EL (cell line): ENCODE measurements at places on chromosomes 1 and 21.

GRCh38 chr1:183807549-183808168 lies 2.7 kb downstream of the RGL1 start:
- DNase-seq, result peak; percentile 89

DNA sequence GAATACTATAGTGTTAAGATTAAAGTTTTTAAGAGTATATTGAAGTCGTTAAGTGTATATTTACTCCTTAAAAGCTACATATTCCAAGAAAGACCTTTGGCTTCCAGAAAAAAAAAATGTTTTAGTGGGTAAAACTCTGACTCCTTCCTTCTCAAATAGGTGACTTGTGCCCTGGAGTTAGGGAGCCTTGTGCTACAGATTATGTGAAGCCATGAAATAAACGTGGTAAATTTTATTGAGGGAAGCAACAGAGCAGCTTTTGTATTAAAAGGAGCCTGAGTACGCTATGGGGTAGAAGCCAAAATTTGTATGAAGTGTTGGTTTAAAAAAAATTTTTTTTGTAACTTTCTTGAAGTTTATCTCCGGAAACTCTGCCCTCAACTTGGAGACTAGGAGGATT lies 994 bp downstream of the RO60 start:
- DNase-seq, result no peak

GRCh38 chr1:199549421-199549820 lies 478.1 kb upstream of the NR5A2 start:
- no peak for DNase-seq

DNA sequence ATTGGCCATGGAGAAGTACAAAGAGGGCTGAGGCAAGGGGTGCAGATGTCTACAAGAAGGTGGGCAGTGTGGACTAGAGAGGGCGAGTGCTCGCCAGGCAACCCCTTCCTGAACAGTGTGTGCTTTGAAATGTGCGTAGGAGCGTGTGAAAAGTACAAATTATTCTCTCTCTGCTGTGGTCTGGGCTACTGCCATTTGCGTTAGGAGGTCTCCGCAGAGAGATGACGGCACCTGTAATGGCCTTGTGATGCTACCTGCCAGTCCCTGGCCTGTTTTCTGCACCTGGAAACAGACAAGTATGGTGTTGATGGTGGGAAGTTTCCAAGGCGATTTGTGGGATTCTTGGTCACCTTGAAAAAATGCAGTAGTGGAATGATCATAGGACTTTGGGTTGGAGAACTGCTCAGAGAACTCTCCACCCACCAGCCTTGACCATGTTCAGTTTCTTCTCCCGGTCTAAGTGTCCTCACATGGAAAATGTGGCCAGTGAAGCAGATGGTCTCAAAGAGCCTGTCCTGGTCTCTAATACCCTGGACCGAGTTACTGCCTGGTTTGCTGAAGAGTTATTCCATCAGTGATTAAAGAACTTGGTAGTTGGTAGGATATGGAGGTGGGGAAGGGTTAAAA lies 74.5 kb downstream of the MRPS6 start:
- peak; percentile 11 for DNase-seq

DNA sequence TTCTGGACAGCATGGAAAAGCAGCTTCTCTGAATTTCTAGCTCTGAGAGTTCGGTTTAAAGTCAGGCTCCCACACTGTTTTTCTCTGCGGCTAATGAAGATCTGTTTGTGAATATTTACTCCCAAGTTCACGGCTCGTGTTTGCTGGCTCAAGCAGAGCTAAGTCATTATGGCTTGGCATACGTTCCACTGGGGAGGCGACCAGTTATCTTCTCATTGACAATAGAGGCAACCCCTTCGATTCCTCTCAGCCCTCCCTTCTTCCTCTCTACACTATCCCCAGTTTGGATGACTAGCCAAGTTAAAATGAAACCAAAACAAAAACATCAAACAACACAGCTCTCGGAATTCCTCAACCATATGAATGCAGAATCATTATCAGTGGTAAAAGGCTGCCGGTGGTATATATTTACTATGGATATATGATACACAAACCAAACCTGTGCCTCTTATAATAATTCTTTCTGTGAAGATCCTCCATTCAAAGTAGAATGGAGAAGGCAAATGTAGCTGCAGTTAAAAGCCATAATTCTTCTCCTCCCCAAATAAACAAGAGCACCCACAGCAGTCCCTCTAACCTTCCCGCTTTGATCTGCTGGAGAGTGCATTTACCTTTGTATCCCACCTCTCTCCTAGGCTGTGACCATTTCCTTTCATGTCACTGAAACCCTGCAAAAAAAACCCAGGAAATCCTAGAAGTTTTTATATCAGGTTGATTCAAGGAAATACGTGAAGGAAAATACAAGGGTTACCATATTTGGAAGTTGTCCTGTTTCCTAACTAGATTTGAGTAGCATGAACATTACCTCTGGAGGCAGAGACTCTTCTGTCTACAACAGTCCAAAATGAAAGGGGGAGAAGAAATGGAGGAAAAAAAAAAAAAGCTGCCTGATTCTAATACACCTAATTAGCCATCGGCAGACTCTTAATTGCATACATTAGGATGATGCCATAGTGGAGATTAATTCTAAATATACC lies 108.3 kb upstream of the USH2A start:
- DNase-seq, result peak; percentile 55

DNA sequence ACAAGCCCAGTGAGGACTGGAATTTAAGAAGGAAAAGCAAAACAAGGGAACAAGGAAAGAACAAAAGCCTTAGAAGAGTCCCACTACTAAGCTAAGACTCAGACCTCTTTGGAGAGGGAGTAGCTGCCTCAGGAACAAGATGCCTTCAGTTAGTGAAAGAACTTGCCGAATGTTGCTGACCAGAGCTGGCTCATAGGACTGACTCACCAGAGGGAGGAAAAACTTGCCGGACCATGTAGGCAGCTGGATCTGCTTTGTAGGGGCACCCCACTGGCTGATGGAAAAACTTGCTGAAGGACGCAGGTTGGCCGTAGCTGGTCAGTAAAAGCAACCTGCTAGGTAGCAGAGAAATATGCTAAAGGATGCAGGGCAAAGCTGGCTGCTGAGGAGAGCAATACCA lies 15.3 kb upstream of the ZSWIM5 start:
- DNase-seq, result peak; percentile 23

GRCh38 chr21:24941316-24942185 lies 665.7 kb downstream of the MRPL39 start:
- no peak for DNase-seq

GRCh38 chr21:15627823-15628222 lies 102.0 kb upstream of the USP25 start:
- DNase-seq, result no peak

GRCh38 chr1:38201431-38201830 lies 154.8 kb upstream of the POU3F1 start:
- no peak for DNase-seq

- no peak for DNase-seq
These were observed 27.3 kb upstream of the ACTA1 start for GRCh38 chr1:229461032-229461668.

- DNase-seq, result no peak
These were observed 40.9 kb upstream of the BCL9 start for GRCh38 chr1:147500309-147500839.

DNA sequence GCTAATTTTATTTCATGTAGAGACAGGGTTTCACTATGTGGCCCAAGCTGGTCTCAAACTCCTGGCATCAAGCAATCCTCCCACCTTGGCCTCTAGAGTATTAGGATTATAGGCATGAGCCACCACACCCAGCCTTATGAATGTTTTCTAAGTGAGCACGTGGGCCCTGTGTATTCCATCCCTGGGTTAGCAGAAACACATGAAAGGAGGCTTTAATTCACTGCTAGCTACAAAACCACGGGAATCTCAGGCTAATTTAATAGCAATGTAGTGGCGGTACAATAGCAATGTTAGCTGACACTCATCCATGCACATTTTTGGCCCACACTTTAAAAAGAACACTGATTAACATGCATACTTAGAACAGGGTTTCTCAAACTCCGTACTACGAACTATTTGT lies 32.0 kb downstream of the VTCN1 start:
- no peak for DNase-seq

GRCh38 chr1:119715542-119715941 lies 3.8 kb downstream of the PHGDH start:
- DNase-seq, result peak; percentile 38

DNA sequence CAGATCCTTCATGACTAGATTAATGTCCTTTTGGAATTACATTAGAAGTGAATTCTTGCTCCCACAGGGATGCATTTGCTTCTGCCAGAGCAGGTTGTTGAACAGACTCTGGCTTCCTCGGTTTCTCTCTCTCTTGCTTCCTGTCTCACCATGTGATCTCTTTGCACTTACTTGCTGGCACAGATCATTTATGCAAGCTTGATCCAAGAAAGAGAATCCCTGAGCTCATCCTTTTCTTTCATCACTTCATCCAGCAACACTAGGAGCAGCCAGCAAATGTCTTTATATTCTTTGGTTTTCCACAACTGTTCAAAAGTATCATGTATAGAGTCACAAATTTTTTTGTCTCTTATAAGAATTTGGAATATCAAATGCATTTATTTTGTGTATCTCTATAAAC lies 313.5 kb downstream of the ZNF326 start:
- DNase-seq, result no peak

GRCh38 chr1:56617141-56617540 lies 28.0 kb upstream of the PRKAA2 start:
- peak; percentile 21 for DNase-seq

DNA sequence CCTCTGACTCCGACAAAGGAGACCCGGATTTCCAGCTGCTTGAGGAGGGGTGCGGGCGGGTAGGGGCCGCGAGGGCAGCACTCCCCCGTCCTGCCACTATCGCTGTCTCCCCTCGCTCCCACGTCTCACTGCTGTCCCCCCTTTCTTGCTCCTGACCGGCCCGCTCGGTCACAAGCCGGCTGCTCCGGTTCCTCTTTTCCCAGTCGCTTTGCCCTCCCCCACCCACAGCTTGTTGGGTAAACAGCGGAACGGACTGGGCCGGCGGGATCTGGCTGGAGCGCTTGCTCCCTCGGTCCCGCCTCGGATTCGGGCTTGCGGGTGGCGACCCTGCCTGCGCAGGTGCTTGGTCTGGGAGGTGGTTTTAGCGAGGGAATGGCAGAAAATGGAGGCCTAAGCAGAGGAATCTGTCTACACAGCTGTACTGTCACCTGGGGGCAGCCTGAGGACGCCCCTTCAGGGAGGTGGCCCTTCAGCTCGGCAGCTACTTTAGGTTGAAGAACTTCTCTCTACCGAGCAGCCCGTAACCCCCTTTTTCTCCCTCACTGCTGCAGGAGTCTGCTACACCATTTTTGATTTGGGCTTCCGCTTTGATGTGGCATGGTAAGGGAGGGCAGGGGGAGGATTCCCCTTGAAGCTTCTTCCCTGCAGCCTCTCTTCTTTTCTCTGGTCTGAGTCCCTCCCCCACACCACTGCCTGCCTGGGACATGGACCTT lies 645 bp downstream of the ATP6V0B start:
- peak; percentile 28 for DNase-seq

- DNase-seq, result peak; percentile 64
These were observed 27.3 kb downstream of the GPR157 start for GRCh38 chr1:9101510-9102146.

- no peak for DNase-seq
These were observed 35.2 kb downstream of the SYT6 start for GRCh38 chr1:114118351-114118990.

DNA sequence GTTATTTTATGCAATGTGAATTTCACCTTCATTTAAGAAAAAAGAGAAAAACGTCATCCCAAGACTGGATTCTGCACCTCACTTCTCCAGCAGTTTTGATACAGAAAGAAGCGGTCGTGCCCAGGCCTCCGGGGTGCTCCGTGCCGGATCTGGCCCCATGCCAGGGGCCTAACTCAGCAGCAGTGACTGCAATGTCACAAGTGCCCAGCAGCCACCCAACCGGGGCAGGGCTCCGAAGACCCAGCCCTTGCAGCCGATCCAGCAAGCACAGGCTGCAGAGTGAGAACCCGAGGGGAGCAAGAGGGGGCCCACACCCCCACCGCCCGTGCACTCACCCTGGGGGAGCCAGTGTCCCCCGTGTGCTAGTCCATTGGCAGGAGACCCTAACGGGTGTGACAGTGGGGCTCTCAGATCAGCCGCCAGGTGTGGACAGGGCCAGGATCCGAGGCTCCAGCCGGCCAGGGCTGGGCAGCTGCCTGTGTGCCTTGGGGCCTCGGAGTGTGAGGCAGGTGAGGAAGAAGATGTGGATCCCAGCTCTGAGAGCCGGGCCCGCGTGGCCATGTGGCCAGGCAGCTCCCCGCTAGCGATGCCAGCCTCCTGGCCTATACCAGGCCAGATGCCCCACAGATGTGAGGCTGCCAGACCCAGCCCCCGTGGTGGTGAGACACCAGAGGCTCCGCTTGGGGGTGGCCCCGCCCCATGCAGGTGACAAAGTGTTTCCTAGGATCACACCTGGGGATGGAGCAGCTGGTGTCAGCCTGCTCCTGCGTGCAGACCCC lies 60.6 kb downstream of the MEGF6 start:
- DNase-seq, result no peak

GRCh38 chr1:111734856-111735255 lies 4.3 kb downstream of the INKA2 start:
- no peak for DNase-seq

DNA sequence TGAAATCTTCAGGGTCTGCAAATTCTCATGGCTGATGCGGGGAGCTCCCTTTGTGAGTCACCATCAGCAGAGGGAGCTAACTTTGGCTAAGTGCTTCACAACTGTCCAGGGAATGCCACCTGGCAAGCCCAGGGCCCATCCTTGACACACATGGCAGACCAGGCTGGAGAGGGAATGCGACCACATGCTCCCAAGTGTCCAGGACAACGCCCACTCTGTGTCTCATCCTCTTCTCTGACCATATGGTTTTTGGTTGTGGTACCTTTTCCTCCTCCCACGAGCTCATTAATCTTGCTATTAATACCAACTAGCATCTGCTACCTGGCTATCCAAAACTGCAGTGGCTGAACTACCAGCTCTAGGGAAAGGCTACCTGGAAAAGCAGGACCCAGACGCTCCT lies 37.1 kb upstream of the CLSTN1 start:
- no peak for DNase-seq

GRCh38 chr1:234724516-234725176 lies 114.7 kb upstream of the IRF2BP2 start:
- DNase-seq, result no peak

- no peak for DNase-seq
These were observed 2.0 kb upstream of the NID1 start for GRCh38 chr1:236066828-236067386.

- no peak for DNase-seq
These were observed 518.8 kb downstream of the ADGRL2 start for GRCh38 chr1:82319546-82319945.

DNA sequence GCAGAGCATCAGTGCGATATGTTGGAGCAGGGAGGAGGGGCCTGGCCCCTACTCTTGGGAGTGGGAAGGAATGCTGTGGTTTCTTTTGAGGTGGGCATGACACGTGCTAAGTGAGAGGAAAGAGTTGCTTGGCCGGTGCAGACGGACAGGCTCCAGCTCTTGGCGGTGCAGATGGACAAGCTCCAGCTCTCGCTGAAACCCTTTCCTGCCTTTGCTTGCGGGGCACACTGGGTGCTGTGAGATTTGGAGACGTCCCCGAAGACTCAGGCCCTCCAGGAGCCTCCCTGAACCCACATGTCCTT lies 15.9 kb downstream of the PDXK start:
- no peak for DNase-seq

GRCh38 chr1:201561601-201562000 lies 22.7 kb downstream of the NAV1 start:
- peak; percentile 56 for DNase-seq

DNA sequence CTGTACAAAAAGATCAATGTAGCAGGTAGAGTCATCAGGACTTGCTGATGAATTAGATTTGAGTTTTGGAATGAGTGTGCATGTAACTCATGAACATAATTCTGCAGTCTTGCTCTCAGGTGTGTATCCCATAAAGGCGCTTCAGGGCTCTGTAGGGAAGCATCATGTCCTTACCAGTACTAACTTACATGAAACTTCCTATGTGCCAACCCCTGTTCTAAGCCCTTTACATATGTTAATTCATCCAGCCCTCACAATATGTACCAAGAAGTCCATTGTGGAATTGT lies 2.1 kb upstream of the FCRLB start:
- DNase-seq, result no peak
